ENCODE measurements at places on chromosomes 7 and 10.
A peak's percentile ranks its signal among the peaks of the same experiment; 100 is the strongest.

- DNase-seq, result no peak
Observed at GRCh38 chr7:134120405-134120804, 6.7 kb upstream of the LRGUK start.

GRCh38 chr7:16918288-16918895 is 36.6 kb upstream of the AGR3 start:
- DNase-seq, result no peak

DNA sequence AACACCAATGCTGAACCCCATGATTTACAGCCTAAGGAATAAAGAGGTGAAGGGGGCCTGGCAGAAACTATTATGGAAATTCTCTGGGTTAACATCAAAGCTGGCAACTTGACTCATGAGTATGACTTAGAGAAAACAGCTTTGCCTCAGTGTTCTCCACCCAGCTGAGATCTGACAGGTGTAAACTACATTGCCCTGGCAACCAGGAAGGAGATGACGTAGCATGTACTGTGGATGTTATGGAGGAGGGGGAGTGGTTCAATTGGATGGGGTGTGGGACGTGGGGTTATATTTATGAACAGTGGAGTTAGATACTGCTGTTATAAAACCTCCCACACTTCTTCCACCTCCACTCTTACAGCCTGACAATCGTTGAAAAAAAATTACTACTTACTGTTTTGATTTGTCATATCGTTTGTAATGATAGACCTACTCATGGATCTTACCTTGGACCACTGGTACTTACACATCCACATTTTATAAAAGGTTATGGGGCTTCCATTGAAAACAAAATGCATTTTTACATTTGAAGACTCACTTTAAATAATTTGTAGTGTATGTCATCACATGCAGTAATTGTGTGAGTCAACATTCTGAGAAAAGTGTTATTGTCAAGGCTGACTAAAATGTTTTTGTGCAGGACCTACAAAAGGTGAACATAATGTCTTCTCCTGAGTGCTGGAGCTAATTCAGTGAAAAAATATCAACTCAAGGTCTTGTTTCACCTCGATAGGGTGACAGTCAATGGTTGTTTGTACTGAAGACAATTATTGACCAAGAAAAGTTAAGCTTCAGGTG is 6.4 kb downstream of the OR2F1 start:
- DNase-seq, result no peak

- DNase-seq, result no peak
Observed at GRCh38 chr10:78953113-78953798, 115.5 kb upstream of the ZMIZ1 start.

- DNase-seq, result no peak
Observed at GRCh38 chr7:50696810-50697582, 85.7 kb downstream of the GRB10 start.

GRCh38 chr7:2022737-2023250 is 210.0 kb downstream of the MAD1L1 start:
- DNase-seq, result no peak

DNA sequence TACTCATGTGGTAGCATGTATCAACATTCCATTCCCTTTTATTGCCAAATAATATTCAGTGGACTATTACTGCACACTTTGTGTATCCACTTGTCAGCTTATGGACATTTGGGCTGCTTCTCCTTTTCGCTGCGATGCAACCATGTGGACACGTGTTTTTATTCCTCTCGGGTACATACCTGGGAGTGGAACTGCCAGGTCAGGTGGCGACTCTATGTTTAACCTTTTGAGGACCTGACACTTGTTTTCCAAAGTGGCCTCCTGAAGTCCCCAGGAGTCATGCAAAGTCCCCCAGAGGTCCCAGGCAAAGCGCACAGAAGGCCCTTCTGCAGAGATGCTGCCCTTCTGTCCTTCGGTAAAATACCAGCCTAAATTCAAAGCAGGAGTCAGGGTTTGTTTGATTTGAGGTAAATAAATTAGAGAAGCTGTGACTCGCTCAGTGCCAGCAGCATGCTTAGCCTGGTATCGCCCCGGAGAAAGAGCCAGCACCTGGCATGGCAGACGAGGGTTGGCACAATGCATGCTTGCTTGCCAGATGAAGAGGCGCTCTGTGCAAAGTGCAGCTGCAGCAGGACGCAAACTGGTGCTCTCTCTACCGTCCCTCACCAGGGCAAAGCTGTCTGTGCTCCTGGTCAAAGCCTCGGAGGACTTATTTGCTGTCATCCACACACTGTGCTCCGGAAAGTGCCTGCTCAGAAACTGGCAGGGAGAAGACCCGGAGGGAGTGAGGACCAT is 37.8 kb downstream of the HIPK2 start:
- DNase-seq, result peak; percentile 66

DNA sequence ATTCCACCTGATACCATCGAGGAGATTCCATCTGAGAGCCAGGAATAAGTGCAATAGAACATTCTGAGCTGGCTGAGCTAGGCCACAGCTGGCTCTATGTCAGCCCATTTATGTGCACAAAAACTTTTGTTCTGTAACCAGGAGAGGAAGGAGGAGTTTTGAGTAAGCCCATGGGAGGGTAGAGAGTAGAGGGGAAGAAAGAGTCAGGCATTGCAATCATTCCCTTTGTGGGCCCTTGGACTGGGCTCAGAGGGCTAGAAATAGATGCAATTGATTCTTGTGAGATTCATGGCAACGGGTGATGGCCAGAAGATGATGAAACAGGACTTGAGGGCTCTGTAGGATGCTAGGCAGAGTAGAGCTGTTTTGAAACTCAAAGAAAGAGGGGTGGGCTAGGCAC is 104.6 kb upstream of the KIF5B start:
- DNase-seq, result no peak

DNA sequence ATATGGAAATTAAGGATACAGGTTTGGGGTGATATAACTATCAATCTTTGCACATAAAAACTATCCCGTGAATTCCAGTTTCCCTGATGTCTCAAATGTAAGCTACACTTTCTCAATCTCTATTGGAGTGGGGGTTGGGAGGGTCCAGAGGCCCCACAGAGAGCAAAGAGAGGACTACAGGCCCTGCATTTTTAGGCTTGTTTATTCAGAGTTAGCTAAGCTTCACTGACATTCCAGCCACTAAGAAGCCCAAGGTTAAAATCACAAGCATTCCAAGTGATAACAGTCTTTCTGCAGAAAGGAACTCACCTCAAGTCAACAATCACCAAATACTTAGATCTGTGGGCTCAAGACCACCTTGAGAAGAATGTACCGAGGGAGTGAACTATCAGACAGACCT is 31.6 kb upstream of the LAMB1 start:
- no peak for DNase-seq

DNA sequence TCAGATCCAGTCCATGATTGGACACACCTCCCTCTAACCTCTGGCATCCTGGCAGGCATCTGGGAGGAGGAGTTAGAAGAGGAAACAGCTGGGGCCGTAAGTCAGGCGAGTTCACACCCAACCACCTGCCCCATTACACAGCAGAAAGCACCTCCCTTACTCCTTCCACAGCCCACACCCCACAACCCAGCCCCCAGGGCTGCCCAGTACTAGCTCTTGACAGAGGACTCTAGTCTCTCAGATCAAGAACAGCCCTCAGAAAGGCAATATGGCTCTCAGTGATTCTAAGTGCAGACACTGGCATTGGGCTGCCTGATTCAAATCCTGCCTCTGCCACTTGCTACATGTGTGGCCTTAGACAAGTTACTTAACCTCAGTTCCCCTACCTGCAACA is 34.1 kb downstream of the KCNMA1 start:
- no peak for DNase-seq

- DNase-seq, result no peak
Observed at GRCh38 chr7:818031-818699, 14.1 kb upstream of the SUN1 start.

DNA sequence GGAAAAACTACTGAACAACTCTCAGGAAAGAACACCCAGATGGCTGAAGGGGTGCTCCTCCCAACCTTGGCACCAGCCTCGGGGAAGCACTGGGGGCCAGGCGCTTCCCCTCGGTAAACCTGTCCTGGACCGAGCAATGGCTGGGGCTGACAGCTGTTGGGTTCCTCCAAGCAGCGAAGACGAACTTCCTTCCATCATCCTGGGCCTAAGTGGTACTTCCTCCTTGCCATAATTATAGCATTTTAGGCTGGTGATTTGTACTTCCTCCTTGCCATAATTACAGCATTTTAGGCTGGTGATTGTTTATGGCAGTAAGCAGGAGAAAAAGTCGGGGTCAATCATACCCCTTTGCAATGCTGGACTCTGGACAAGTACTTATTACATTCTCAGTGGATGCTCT is 69.3 kb downstream of the MYOF start:
- DNase-seq, result no peak

DNA sequence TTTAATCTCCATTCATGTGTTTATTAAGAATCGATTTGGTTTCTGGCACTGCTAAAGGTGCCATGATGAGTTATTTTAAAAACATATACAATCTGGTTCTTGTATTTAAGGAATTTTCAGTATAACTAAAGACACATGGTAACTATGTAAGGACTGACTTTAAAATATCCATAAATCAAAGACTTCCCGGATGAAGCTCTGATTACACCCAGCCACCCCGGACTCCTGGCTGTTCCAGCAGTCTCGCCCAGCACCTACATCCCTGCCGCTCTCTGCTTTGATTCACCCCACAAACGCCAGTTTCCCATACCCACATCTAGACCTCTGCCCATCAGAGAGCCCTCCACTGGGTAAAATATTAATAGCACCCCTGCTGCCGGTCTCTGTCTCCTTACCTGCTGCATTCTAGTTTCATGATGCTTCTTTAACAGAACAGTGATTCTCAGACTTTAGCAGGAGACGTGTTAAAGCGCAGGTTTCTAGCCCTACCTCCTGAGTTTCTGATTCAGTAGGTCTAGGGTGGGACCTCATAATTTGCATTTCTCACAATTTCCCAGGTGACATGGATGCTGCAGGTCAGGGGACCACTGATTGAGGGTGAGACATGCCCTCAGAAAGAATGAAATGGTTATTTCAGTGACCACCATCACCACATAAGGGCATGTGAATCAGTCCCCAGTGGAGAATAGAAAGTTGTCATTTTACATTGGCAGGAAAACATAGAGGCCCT is 185.7 kb downstream of the KIAA1217 start:
- DNase-seq, result no peak

DNA sequence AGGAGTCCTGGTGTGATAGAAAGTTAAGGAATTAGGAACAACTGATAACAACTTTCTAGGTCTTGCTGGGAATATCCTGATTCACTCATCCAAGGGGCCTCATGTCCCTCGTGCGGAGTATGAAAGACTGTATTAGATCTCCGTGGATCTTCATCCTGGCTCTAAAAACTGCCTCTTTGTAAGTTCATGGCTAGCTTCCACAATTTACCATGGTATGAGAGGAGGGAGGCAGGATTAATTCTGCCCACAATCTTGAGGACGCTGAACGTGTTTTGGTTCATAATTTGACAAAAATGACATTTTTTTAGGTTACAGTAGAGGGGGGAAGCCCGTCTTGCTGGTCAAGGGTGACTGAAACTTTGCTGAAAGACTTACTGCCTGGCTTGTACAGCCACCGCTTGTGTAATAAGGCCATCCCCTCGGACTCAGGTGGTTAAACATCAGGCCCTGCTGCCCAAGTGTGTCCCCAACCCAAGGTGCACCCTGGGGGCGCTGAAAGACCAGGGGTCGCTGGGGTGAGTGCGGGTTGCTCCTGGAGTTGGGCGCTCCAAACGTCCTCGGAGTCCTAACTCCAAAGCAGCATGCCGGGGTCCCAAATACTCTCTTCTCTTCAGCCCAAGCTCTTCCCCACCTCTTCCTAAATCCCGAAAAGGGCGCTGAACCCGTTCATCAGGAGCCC is 733 bp downstream of the HIBADH start:
- peak; percentile 52 for DNase-seq

GRCh38 chr10:75180592-75180991 is 30.0 kb upstream of the VDAC2 start:
- DNase-seq, result no peak

DNA sequence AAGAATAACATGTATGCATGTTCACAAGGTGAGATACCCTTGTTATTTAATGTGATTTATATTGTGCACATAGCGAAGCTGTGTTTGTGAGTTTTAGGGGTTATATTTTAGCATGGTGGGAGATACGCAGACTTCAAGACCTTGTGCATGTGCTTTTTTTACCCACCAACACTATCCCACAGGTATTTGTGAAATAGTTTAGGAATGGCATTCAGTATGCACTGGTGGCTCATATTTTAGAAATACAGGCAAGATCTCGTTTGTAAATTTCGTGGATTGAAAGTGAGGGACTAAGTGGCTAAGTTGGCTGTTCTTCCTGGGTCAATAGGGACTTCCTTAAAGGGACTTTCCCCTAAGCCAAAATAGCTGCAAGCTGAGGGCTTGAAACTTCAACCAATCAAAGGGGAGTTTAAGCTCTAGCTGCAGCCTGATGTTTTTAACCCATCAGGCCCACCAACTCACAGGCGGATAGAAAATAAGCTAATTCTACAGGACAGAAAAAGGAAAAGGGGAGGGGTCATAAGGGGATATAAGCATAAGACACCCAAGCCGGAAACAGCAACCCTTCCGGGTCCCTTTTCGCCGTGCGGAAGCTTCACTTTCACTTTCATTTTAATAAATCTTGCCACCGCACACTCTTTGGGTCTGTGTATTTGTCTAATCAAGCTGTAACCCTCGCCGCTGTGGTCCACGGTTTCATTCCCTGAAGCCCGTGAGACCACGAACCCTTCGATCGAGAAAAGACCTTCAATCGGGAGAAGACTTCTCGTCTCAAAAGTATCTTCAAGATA is 291.0 kb downstream of the GPR158 start:
- DNase-seq, result no peak

- DNase-seq, result no peak
Observed at GRCh38 chr10:106310596-106310995, 853.9 kb downstream of the SORCS1 start.

DNA sequence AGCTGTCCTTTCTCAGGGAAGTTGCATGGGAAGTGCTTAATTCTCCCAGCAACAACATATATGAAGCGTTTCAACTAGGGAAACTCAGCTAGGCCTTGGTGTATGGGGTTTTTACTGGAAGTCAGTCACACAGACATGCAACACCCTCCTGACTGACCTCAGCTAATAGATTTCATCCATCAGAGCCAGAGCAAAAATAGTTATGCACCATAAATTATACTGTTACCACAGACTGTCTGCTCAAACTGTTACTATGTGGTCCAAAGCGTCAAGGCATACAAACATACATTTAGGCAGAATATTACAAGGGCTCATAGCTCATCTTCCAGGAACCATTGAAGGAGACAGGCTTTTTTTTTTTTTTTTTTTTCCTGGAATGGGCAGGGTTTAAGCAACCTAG is 417.9 kb downstream of the ANKRD7 start:
- no peak for DNase-seq

- DNase-seq, result no peak
Observed at GRCh38 chr10:51231754-51232153, 157.5 kb downstream of the PRKG1 start.

- DNase-seq, result peak; percentile 10
Observed at GRCh38 chr10:110357252-110357780, 52.6 kb upstream of the SMNDC1 start.

DNA sequence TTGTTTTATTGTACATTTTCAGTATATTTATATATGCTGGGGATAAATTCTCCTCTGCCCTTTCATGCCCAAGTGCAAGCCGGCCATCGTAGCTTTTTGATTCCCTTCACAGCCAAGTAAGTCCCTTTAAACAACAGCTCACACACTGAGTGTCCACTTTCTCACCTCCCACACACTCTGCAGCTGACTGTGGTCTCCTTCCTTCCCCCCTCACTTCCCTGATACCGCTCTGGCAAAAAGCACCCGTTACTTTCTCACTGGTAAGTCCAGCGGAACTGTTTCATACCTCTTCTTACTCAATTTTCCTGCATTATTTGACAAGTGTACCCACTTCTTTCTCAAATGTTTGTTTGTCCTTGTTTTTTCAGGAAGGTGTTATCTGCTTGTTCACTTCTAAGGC is 35.2 kb downstream of the MGAM start:
- DNase-seq, result no peak
